Sciatic nerve (tissue), 2 donors: ENCODE measurements at places on chromosomes 12 and 14.

GRCh38 chr14:90676912-90677311 is 139.3 kb downstream of the TTC7B start:
- no peak for DNase-seq

DNA sequence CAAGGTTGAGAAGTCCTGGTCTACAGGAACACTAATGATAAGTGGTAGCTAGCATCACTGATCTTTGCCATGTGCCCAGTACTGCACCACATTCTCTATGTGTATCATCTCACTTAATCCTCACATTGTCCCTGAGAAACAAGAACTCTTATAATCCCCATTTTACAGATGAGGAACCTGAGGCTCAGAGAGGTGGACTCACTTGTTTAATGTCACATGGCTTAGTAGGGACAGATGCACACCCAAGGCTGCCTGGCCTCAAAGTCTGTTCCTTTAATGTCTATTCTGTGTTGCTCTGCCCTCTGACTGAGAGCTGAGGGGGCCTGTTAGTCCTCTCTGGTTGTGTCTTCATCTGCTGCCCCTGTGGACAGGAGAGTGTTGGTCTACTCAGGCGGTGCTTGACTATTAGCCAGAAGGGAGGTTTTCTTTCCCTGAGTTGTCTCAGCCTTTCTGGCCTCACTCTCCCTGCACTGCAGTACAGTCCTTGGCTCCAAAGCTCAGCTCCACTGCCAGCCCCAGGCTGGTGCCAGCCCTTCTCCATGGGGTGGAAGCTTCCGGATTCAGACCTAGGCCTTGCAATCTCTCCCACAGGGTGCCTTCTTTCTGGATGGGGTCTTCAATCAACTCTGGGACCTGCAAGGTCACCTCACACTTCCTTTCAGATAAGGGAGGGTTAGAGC is 4.9 kb upstream of the DYNLL1 start:
- DNase-seq, result no peak

GRCh38 chr12:121822393-121823100 is 18.7 kb downstream of the SETD1B start:
- no peak for DNase-seq

DNA sequence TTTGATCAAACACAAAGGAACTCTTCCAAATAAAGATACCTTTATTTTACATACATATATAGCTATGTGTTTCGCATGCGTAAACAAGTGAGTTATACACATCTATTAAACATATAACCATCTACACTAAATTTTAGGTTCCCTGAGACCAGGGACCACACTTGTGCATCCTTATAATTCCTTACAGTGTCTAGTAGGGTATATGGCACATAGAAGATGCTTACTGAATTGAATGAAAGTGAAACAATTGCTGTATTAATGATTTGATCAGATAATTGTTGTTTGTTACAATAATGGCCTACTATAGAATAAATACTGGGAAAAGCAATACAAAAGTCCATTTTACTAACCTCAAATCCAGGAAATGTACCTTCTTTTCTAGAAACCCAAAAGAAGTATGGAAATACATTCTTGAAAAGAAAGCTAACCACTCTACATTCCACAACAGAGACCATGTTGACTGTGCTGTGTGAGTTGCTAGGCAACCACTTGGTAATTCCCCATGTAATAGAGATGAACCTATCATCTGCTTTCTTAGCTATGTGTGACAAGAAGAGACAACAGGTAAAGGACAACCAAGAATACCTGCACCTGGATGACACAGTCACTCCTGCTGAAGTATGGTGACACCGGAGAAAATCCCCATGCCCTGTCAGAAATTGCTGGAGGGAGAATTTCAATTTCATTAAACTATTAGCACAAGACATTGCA is 11.9 kb upstream of the CIPC start:
- no peak for DNase-seq

GRCh38 chr12:66194122-66194521 is 5.1 kb downstream of the IRAK3 start:
- DNase-seq, result no peak

DNA sequence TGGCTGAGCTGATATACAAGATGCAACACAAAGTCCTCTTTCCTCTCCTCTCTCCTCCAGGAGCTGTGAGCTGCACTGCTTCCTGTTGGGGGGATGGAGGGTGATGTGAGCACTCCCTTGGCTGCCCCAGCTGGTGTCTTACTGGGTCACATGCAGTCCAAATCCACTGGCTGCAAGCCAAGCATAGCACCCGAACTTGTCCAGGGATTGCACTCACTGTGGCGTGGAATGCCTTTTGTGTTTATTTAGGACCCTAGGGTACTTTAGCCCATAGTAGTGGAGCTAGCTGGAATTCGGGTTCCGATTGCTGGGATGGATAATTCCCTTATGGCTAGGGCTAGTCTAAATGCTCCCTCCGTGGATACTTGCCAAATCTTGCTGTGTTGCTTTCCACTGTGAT is 424.9 kb upstream of the SYT1 start:
- DNase-seq, result no peak

DNA sequence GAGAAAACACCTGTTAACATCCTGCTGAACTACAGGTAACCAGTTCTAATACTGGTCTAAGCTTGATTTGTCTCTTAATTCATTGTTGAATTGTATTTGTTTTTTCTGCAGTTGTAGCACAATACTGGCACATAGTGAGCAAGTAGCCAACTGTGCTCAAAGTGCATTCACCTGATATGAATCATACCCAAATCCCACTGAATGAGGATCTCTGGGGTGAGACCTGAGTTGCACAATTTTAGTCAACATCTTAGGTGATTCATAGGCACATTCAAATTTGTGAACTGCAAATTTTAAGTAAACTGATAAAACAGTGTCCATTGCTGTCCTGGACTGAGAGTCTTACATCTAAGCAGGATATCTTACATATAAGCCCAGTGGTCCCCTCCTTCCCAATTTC is 12.8 kb downstream of the KCNC2 start:
- no peak for DNase-seq

DNA sequence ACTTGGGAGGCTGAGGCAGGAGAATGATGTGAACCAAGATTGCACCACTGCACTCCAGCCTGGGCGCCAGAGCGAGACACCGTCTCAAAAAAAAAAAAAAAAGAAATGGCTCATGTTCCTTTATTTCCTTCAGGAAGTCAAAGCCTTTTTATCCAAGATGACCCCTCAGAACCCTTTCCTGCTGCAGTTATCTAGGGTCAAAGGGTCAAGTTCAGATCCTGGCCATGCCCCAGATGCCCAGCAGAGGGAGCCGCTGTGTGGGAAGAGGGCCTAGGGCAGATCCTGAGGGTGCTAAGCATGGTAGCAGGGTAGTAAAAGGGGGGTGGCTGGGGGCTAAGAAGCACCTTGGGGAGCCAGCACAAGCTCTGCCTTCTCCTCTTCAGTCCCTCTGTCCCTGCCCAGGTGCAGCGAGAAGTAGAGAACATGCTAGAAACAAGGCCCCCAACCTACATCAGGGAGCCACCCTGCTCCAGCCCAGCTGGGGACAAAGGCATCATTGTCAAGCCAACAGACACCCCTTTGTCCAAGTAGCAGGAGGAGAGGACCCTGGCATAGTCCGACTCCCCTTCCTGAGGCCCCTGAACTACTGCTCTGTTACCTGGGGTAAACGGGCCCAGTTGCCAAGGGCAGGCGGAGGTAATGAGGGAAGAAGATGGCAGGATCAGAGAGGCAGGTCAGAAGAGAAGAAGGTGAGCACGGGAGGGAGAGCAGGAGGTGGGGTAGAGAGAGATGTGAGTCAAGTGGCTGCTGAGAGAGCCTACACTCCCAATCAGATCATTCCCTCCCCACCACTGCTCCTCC is 6.5 kb downstream of the NFE2 start:
- peak; percentile 70 for DNase-seq

- no peak for DNase-seq
These were observed 34.5 kb downstream of the USP44 start for GRCh38 chr12:95516757-95517156.

DNA sequence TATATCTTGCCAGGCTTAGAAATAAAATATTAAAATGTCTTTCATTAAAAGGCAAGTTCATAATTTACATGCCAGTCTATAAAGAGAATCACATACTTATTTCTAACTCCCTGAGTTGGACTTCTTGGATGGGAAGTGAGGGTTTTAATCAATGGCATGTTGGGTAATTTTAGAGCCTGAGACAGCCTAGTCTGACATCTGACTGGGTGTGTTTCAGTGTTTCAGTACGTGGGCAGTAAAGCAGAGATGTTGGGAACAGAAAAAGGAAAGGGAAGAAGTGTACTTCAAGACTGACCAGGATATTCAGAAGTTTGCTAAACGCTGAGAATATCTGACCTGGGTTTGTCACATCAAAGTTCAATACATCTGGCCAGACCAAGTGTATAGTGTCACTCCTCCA is 171.8 kb downstream of the BTG1 start:
- DNase-seq, result no peak

- no peak for DNase-seq
These were observed 378.0 kb downstream of the FOXG1 start for GRCh38 chr14:29144621-29145020.

DNA sequence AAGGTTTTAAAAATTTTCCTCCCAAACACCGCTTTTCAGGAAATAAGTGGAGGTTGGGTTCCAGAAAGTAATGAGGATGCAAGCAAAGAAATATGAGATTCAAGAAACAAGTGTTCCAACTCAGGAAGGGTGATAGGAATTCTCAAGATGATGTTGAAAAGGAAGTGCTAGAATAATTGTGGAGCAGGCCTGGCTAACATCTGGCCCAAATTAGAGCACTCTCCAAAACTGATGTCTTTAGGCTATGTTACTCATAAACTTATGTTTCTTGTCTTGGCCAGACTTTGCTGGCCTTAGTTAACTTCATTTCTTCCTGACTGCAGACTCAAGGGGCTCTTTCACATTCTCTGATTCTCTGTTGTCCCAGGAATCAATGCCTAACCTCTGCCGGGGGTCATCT is 116.3 kb downstream of the TMTC3 start:
- no peak for DNase-seq

- DNase-seq, result no peak
These were observed 33.2 kb downstream of the ETNK1 start for GRCh38 chr12:22658214-22658613.
